ENCODE measurements at places on chromosomes 4 and X. TPM values are rescaled to one million over a fixed set of nuclear protein-coding genes. Genes with fewer than 3 reads are reported as not detected.

The YY2 gene
- total RNA-seq = 0.38 TPM

The GSPT2 gene
- 5.2 TPM for total RNA-seq

GRCh38 chr4:158025131-158025530 is 147.7 kb downstream of the GASK1B start:
- peak; percentile 53 for DNase-seq

- no peak for DNase-seq
These were observed 431.8 kb downstream of the RAPGEF2 start for GRCh38 chr4:159534655-159535054.

DNA sequence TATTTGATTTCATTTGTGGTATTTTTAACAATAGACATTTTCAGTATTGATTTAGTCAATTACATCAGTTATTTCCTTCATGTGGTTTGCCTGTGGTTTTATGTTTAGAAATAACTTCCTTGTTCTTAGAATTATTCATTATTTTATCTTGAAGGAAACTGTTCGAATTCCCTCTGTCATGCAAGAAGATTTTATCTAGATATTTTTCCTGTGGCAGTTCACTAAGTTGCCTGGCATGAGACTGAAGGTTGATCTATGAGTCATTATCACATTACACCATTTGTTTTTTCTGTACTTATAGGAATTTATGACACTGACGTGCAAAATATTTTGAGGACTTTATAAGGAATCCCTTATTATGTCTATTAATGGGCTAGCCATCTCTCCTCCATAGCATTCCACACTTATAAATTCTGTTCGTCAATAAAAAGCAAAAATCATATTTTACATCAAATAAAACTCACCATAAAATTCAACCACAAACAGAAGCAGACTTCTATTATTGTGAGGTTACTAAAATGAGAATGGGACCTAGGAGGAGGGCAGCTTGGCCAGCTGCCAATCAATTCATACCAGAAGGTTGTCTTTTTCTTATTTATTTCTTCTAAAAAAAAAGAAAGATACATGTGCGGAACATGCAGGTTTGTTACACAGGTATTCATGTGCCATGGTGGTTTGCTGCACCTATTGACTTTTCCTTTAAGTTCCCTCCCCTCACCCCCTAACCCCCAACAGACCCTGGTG is 179.0 kb downstream of the KCNIP4 start:
- peak; percentile 70 for DNase-seq

DNA sequence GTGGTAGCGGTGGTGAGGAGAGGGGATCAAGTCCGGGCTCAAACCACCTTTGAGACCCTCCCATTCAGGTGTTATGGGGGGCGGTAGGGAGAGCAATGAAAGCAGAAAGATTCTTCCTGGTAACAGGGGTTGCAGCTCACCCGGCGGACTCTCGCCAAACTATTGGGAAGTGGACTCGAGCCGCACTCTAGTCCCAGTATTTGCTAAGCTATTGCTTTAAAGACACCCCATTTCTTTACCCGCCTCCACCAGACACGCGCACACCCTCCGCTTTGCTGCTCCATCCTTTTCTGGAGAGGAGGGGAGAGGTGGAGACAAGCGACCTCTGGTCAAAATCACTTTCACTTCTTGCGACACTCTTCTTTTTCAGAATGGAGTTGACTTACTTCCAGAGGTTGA is 625 bp upstream of the GABRA4 start:
- no peak for DNase-seq

GRCh38 chrX:153507484-153508178 is 9.8 kb upstream of the ATP2B3 start:
- peak; percentile 79 for DNase-seq

GRCh38 chr4:173169178-173169427 is 492 bp downstream of the GALNT7 start:
- DNase-seq = no peak

The GPR82 gene
- not detected for total RNA-seq

The RHOXF1 gene
- not detected for total RNA-seq

The CT45A9 gene
- not detected for total RNA-seq

DNA sequence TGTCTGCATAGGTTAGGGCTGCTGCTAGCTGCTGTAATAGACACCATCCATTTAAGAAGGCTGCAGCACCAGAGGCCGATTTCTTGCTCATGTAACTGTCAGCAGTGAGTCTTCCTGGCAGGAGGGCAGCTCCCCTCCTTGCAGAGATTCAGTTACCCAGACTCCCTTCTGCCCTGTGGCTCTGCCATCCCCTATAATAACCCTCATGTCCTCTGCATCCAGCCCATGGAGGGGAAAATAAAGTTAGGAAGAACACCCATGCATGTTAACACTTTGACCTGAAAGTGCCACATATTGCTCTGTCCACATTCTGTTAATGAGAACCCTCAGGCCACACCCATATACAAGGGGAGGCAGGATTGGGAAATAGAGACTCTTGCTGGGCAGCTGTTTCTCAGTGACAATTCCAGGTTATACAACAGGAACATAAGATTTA is 5.4 kb downstream of the STBD1 start:
- peak; percentile 14 for DNase-seq

The INTS6L gene
- 1.9 TPM for total RNA-seq

The RTL3 gene
- under 0.01 TPM for total RNA-seq

DNA sequence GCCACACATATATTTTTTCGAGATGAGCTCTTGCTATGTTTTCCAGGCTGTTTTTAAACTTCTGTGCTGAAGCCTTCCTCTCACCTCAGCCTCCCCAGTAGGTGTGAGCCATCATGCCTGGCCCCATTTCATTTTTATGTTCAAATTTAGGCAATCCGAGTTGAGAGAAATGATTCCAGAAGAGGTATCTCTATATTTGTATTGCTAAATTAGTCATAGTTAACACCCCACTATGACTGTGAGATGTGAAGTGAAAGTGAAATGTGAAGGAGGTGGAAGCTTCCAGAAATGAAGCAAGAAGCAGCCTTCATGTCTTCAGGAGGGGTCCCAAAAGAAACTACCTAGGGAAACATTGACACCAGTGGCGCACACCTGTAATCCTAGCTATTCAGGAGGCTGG is 17.7 kb downstream of the APELA start:
- DNase-seq = no peak

DNA sequence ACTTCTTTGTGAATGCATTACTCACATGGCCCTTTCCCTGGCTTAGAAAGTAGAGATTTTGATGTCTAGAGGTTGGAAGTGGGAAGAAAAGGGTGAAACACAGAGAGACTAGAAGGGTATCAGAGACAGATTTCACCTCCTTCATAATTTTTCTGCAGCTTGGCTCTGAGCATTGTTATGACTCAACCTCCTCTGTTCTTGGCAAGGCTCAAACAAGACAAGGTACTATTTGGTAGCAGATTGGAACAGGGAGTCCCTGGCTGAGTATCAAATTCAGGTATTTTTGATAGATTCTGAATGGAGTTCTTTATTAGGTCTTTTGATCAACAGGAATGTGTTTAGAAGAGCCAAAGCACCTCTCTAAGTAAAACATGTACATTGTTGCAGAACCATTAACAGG is 146.3 kb upstream of the CHRDL1 start:
- no peak for DNase-seq

- DNase-seq = no peak
These were observed 53.5 kb upstream of the HPRT1 start for GRCh38 chrX:134406356-134407064.

GRCh38 chr4:173247321-173247720 is 78.7 kb downstream of the GALNT7 start:
- DNase-seq = no peak

The STS gene
- 13.6 TPM for total RNA-seq

- no peak for DNase-seq
These were observed 171.6 kb downstream of the NKX6-1 start for GRCh38 chr4:84327526-84327925.

DNA sequence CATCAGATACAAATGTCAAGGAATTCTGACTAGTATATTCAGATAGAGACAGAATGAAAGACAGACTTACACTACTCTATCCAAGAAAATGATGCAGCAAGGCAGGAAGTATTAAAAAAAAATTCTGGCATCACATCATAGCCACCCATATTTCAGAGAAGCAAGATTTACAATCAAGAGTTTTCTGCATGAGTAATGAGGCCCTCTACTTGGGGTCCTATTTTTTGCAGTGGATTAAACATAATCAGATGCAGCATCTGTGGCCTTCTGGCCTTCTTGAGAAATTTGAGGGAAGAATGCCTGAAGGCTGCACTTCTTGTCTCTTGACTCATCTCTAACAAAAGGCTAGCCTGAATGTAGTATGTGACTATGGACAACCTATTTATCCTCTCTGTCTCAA is 48.2 kb upstream of the SLIT2 start:
- DNase-seq = peak; percentile 92

The NSUN7 gene
- total RNA-seq = not detected

DNA sequence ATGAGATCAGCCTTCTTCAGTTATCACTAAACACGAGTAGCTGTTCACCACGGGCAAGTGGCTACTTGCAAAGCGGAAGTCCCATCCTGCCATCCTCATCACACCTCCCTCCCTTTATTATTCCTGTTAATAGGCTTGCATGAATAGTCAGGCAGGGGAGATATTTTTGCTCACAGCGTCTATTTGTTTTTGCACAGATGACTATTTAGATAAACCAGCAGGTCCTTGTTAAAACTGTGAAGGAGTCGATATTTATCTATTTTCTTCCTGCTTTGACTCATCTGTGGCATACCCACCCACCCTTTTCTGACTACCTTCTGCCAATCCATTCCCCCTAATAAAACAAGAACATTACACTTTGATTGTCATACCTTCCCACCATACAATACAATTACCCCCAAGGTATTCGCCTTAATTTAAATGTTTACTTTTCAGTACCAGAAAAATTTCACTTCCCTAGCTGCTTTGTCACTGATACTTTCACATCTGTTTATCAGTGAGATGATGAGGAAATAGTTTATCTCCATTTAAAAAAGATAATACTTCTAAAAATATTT is 96.6 kb upstream of the BANK1 start:
- DNase-seq = no peak

The HDAC6 gene
- total RNA-seq = 32.4 TPM

The UGT2B17 gene
- total RNA-seq = not detected

- no peak for DNase-seq
These were observed 8.3 kb upstream of the TLR8 start for GRCh38 chrX:12898073-12898472.

DNA sequence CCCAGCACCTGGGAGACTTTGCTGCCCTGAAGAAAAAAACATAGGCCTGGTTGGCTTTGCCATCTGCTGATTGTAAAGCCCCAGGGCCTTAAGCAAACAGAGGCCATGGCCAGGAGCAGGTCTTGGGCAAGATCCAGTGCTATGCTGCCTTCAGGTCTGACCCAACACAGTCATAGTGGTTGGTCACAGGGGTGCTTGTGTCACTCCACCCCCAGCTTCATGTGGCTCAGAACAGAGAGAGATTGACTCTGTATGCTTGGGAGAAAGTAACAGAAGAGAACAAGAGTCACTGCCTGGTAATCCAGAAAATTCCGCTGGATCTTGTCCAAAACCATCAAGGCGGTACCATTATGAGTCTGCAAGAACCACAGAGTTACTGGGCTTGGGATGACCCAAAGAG is 24.4 kb upstream of the SMARCA5 start:
- peak; percentile 59 for DNase-seq

GRCh38 chrX:81377329-81377728 is 175.4 kb downstream of the SH3BGRL start:
- DNase-seq = peak; percentile 37

All from GM23248 (cell line).